CD14-positive monocyte (primary cell): ENCODE measurements at places on chromosomes 7 and 10.

DNA sequence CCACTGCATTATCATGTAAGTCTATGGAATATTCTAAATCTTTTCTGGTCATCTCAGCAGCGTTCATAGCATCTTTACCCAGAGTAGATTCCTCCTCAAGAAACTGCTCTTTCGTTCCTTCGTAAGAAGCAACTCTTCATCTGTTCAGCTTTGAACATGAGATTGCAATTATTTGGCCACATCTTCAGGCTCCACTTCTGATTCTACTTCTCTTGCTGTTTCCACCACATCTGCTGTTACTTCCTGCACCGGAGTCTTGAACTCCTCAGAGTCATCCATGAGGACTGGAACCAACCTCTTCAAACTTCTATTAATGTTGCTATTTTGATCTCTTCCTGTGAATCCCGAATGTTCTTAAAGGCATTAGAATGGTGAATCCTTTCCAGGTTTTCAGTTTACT, 12.7 kb downstream of the CHST12 start:
- H3K27me3 ChIP-seq, result no peaks in the 10 kb centered on the region
- no peak overlapping the region for H3K27ac ChIP-seq
- H3K4me3 ChIP-seq, result no peak overlapping the region
- no peak for DNase-seq
- no peaks in the 10 kb centered on the region for H3K36me3 ChIP-seq

DNA sequence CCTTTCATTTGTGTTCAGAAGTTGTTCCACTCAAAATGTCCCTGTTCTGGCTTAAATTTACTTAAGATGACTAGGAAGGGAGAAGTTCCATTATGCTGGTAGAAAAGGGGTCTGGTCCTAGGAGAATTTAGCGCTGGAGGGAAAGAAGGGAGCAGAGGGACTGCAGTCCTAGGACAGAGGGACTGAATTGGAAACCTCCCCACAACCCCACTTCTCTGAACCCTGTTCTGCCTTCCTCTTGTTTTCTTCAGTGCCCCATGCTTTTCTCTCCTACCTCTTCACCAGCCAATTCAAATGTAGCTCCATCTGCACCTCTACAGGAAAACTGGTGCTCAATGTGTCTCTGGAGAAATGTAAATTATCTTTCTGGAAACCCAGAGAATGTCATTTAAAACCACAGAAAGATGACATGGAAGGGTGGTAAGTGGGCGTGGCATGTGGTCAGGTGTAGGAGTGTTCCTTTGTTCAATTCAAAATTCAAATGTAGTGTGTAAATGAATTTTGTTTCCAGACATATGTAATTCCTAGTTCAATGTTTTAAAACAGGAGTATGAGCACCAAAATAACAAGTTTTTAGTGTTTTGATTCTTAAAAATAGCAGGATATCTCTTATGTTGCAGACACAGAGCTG, 24.0 kb upstream of the RHOBTB1 start:
- no peaks in the 10 kb centered on the region for H3K4me1 ChIP-seq
- no peak overlapping the region for H3K27ac ChIP-seq
- H3K27me3 ChIP-seq, result no peaks in the 10 kb centered on the region
- no peak for DNase-seq

- DNase-seq, result no peak
- no peaks in the 10 kb centered on the region for H3K4me1 ChIP-seq
- peaks cover 29% of the 10 kb centered on the region for H3K27me3 ChIP-seq
- no peak overlapping the region for H3K4me3 ChIP-seq
- no peaks in the 10 kb centered on the region for H3K36me3 ChIP-seq
Observed at GRCh38 chr10:112202561-112203241, 19.1 kb upstream of the GPAM start.

- H3K4me3 ChIP-seq, result no peak overlapping the region
- no peak for DNase-seq
- peaks cover 29% of the 10 kb centered on the region for H3K27me3 ChIP-seq
- no peaks in the 10 kb centered on the region for H3K36me3 ChIP-seq
- H3K4me1 ChIP-seq, result no peaks in the 10 kb centered on the region
Observed at GRCh38 chr7:51313738-51314425, 2.7 kb downstream of the COBL start.

DNA sequence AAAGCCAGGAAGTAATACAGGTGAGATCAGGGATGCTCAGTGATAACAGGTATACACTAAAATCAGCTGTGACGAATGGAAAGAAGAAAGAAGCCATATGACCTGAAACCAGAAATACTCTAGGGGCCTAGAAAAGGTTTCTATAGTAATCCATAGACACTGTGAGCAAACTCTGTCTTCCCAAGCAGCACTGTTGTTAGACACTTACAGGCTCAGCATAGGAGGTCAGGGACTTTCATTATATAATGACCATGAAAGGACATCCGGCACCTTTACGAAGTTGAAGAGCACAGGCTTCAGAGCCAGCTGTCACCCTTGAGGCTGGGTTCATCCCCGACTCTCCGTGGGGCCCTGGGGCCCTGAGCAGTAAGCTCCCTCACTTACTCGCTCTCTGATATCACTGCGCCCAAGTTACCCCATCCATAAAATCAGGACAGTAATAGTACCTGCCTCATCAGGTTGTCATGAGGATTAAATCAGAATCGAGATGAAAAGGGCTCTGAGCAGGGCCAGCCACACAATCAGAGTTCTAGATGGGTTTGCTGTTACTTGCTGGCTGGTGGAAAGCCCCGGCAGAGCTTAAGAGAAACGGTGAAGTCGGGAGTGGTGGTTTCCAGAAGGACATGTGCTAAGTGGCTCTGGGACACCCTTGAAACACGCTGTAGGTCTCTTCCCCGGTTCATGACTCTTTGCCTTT, 79.5 kb downstream of the ITIH5 start:
- no peaks in the 10 kb centered on the region for H3K4me1 ChIP-seq
- H3K27me3 ChIP-seq, result no peaks in the 10 kb centered on the region
- H3K36me3 ChIP-seq, result no peaks in the 10 kb centered on the region
- no peak for DNase-seq
- no peak overlapping the region for H3K27ac ChIP-seq
- H3K4me3 ChIP-seq, result no peak overlapping the region
